Left lung (tissue), 14 donors: ENCODE measurements at places on chromosomes 5 and 9.

DNA sequence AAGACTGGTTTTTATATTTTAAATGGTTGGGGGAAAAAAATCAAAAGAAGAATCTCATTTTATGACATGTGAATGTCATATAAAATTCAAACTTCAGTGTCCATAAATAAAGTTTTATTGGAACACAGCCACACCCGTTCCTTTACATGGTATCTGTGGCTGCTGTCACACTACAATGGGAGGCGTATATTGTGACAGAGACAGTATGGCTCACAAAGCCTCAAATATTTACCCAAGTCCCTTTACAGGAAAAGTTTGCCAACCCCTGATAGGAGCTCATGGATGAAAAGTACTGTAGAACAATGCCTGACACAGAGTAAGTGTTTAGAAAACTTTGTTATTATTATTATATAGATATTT, 5.2 kb upstream of the DUSP1 start:
- DNase-seq: no peak

DNA sequence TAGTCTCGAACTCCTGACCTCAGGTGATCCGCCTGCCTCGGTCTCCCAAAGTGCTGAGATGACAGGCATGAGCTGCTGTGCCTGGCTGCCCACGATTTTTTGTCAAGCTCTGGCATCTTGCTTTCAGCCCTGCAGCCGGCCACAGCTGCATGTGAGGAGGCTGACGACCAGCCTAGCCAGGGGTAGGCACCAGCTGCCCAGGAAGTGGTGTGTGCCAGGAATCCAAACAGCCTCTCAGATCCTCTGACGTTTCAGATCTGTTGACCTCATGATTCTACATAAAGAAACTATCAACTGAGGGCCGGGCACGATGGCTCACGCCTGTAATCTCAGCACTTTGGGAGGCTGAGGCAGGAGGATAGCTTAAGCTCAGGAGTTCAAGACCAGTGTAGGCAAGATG, 19.0 kb downstream of the DYNC2I2 start:
- no peak for DNase-seq

- DNase-seq: no peak
Observed at GRCh38 chr5:74630453-74631066, 10.0 kb downstream of the ENC1 start.

GRCh38 chr9:14399756-14400657, 86.1 kb upstream of the NFIB start:
- no peak for DNase-seq

- no peak for DNase-seq
Observed at GRCh38 chr5:143084407-143084806, 314.2 kb downstream of the ARHGAP26 start.

DNA sequence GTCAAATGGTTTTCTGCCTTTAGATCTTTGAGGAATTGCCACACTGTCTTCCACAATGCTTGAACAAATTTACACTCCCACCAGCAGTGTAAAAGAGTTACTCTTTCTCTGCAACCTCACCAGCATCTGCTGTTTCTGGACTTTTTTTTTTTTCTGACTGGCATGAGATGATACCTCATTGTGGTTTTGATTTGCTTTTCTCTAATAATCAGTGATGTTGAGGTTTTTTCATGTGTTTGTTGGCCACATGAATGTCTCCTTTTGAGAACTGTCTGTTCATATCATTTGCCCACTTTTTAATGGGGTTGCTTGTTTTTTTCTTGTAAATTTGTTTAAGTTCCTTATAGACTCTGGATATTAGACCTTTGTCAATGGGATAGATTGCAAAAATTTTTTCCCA, 129.2 kb upstream of the PTGER4 start:
- no peak for DNase-seq

DNA sequence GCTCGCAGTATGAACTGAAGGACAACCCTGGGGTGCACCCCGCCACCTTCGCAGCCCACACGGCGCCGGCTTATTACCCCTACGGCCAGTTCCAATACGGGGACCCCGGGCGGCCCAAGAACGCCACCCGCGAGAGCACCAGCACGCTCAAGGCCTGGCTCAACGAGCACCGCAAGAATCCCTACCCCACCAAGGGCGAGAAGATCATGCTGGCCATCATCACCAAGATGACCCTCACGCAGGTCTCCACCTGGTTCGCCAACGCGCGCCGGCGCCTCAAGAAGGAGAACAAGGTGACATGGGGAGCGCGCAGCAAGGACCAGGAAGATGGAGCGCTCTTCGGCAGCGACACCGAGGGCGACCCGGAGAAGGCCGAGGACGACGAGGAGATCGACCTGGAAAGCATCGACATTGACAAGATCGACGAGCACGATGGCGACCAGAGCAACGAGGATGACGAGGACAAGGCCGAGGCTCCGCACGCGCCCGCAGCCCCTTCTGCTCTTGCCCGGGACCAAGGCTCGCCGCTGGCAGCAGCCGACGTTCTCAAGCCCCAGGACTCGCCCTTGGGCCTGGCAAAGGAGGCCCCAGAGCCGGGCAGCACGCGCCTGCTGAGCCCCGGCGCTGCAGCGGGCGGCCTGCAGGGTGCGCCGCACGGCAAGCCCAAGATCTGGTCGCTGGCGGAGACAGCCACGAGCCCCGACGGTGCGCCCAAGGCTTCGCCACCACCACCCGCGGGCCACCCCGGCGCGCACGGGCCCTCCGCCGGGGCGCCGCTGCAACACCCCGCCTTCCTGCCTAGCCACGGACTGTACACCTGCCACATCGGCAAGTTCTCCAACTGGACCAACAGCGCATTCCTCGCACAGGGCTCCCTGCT, 3.8 kb downstream of the IRX1 start:
- no peak for DNase-seq

DNA sequence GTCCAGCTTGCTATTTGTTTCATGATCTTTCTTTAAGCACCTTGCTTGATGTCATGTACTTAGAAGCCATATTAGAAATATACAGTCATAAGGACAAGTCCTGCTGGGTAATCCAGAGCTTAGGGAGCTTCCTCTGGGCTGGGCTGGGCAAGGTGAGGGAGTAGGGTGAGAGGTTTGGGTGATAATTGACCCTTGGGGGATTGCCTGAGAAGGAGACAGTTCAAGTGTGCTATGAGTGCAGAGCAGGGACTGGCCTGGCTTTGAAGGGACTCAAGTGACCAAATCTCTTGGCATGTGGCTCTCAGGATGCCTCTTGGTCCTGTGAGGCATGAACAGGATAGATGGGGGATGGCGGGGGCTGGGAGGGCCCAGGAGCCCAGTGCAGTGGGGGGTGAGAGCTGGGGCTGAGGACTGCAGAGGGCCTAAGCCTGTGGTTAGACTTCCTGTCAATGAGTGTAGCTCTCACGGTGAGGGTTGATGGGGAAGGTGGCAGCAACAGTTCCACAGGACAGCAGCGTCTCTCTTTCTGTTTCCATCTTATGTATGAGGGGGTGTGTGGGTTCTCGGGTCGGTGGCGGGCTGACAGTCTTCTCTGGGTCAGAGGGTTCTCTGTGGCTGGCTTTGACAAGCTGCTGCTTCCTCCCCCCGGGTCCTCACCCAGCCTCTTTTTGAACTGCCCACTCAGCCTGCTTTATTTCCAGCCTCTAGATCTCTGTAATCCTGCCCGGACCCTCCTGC, 53.5 kb downstream of the RGS3 start:
- no peak for DNase-seq

DNA sequence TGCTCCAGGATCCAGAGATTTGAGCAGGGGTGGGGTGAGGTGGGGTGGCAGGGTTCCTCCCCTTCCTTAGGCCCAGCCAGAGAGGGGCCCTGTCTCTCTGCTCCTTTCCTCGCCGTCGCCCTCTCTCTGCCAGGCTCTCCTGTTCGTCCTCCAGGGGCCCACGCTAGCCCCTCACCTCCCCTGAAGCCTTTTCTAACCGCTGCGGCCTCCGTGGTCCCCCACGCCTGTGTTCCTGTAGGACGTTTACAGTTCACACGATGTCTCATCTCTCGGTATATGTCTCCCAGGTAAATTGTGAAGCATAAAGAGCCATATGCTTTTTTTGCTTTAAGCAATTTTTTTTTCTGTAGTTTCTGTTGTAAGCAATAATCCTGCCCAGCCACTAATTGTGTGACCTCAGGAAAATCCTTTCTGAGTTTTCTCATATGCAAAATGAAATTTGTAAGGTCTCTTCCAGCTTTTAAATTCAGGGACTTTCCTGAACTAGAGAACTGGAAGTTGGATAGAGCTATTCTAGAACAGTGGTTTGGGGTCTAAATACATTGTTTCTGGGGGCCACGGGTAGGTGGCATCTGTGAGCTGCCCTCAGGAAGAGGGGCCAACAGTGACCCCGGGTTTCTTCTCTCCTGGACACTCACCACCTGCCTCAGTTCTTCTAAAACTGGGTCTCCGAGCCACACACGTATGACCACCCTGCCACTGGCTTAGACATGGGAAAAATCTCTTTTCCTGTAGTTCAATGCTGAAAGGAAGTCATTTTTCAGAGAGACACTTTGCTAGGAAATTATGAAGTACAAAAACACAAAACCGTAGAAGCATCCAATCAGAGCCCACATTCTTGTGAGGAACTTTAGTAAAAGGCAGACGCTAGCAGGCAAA, 50.2 kb upstream of the ZNF366 start:
- no peak for DNase-seq

GRCh38 chr5:136054142-136055019, 25.6 kb downstream of the TGFBI start:
- DNase-seq: no peak

GRCh38 chr5:154309371-154309745, 118.8 kb downstream of the GALNT10 start:
- DNase-seq: no peak

DNA sequence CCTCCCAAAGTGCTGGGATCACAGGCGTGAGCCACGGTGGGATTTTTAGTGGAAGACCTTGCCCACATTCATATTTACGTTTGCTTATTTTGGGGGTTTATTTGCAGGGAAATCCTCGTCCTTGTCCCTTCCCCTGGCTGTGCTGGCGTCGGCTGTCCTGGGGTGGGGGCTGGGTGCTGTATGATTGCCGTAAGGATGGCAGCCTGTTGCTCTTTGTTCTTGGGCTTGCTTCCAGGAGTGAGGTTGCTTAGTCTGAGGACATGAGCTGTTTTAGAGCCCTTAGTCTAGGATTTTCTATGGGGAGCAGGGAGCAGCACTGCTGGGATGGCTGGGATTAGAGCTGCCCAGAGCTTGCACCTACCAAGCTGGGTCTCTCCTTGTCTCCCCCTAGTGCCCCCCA, 85.8 kb upstream of the ASS1 start:
- DNase-seq: no peak

DNA sequence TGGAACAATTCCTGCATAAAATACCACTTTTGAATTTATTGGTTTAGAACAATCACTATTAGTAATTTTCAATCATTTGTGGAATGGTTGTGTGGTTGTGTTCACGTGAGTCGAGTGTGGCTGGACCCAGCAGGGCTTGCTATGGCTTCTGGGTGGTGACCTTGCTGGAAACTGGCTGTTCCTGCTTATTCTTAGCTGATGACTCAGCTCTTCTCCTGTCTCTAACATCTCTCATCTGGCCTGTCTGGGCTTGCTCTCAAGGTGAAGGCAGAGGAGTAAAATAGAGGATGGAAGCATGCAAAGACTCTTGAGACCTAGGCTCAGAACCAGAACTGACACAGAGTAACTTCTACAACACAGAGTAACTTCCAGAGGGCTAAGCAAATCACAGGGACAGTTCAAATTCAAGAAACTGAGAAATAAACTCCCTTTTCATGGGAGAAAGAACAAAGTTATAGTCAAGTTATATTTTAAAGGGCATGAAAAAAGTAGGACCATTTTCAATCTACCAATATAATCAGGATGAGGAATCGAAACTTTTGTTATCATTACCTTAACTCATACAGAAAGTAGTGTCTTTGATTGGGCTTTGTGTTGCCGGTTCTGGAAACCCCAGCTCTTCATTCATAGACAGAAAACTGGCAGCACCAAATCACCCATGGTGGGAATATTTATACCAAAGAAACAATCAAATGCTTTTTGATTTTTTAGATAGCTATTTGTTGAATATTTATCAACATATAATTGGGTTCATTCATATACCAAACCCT, 665.1 kb downstream of the CDH18 start:
- no peak for DNase-seq
